ENCODE measurements at places on chromosomes 4 and X.

GRCh38 chr4:188332265-188332664, 193.0 kb downstream of the TRIML1 start:
- DNase-seq = no peak

DNA sequence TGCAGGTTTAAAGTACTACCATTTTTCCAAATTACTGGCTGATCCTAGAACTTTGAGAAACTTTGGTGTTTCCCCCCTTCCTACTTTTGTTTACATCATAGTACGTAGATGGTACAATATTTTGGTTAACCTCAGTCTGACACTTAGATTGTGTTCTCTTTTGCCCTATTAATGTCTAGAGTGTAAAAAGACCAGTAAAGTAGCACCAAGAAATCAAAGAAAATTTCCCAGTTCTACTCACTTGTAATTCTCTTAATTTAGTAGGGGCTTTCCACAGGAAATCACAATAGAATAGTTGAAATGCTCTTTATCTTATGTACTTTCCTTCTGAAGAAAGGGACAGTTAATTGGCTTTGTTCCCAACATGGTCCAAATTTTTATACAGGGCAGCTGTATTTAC, 51.6 kb downstream of the NFKB1 start:
- no peak for DNase-seq

DNA sequence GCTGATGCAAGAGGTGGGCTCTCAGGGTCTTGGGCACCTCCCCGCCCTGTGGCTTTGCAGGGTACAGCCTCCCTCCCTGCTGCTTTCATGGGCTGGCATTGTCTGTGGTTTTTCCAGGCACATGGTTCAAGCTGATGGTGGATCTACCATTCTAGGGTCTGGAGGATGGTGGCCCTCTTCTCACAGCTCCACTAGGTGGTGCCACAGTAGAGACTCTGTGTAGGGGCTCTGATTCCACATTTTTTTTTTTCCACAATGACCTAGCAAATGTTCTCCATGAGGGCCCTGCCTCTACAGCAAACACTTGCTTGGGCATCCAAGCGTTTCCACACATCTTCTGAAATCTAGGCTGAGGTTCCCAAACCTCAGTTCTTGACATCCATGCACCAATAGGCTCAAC, 657.9 kb upstream of the CT83 start:
- no peak for DNase-seq

GRCh38 chr4:158811216-158811540, 42.4 kb downstream of the FNIP2 start:
- no peak for DNase-seq

DNA sequence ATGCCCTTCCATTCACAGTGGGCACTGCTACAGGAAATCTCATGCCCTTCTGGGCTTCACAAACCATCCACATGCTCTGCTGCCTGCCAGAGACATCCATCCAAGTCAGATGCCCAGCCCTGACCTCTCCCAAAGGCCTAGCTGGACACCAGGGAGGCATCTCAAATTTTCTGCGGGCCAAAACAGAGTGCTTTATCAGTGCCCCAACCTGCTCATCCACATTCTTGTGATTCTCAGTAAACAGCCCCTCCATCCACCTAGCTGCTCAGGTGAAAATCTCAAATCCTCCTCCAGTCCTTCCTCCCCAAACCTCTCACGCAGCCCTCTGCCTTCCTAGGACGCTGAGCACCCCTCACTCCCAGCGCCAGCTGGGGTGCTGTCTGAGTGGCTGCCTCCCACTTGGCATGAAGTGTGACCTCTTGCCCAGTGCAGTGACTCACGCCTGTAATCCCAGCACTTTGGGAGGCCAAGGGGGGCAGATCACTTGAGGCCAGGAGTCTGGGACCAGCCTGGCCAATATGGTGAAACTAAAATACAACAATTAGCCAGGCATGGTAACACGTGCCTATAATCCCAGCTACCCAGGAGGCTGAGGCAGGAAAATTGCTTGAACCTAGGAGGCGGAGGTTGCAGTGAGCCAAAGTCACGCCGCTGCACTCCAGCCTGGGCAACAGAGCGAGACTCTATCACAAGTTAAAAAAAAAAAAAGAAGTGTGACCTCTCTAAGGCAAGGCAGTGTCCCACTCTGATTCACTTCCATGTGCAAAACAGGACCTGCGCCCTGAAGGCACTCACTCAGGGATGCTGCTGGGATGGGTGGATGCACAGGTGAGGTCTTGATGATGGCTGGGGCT, 1.7 kb upstream of the AFAP1 start:
- DNase-seq = no peak

DNA sequence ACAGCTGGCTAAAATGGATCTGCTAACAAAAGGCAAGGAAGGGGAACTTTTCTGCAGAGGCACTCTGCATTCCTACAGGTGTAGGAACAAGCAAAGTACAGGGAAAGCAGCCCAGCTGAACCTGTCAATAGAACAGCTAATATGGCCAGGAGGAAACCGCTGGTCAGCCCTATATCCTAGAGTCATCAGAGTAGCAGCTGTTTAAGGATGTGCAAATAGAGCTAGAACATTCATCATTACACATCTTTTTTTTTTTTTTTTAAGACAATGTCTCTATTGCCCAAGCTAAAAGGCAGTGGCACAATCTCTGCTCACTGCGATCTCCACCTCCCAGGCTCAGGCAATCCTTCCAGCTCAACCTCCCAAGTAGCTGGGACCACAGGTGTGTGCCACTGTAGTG, 163.0 kb downstream of the BTC start:
- no peak for DNase-seq

- no peak for DNase-seq
These were observed 118.0 kb upstream of the EDNRA start for GRCh38 chr4:147362938-147363337.

DNA sequence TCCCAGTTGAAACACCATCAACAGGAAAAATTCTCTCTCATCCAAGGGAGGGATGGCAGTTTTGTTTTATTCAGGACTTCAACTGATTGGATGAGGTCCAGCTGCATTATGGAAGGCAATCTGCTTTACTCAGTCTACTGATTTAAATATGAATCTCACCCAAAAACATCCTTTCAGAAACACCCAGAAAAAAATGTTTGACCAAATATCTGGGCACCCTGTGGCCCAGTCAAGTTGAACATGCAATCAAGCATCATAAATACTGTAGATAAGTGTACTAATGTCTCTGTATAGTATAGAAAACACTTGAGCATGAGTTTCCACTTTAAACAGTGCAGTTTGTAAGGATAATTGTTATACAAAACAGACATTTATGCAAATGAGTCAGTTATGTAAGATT, 753.2 kb downstream of the ARAP2 start:
- DNase-seq = no peak

GRCh38 chrX:43693602-43694406, 37.7 kb downstream of the MAOA start:
- no peak for DNase-seq

DNA sequence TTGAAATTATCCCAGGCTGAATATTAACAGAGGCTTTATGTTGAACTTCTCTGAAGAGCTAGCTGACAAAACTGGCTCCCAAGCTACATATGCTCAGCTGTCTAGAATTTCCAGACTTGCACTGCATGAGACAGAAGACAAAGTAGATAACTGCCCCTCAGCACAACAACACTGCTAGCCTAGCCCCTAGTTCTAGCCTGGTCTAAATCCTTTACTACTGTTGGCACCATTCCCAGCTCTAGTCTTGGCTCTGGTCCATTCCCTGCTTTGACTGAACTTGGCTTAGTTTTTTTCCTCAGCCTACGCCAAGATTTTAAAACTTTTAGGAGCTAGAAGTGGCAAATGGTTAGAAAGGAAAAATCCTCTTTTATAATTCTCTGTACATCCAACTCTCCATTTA, 7.6 kb upstream of the OPHN1 start:
- no peak for DNase-seq

DNA sequence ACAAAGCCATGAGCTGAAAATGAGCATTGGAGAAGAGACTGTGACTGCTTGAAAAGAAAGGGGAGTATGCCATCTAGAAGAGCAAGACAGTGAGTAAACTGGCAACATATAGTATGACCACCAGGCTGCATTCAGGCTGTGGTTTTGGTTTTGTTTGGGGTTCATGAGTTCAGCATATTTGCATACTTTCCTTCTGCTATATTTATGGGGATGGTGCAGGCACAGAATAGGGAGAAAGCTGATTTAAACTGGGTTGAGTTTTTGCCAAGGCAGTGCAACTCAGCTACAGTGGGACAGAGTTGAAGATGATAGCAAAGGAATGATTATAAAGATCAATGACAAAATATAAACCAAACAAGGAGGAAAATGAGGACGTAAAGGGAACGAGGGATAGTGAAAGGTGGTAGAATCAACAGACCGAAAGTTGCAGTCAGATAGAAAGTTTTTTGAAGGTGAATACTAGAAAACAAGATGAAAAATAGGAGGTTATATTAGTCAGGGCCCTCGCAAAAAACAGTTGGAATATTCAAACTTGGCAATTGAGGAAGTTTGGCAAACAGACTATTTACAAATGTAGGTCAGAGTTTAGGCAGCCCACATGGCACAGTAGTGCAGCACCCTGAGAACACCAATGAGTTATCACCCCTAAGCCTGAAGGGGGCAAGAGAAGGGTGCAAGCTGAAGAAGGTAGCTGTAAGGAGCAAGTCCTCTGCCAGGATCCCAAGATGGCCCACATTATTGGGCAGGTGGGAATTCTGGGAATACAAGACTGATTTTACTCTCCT, 114.8 kb upstream of the MAP9 start:
- DNase-seq = no peak

DNA sequence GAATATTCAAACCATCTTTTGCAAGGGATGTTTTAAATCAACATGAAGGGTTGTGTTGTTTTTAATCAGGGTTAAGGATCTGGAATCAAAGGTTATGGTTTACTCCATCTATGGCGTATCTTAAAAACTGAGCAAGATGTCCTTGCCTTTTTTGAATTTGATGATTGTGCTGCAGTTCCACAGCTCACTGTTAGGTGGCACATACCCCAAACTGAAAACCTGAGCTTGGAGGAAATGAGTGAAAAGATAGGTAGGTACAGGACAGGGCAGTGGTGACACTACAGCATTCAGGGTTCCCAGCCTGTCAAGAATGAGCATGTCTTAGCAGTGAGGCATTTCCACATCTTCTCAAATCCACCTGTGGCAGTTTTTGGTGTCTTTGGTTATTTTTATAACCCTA, 13.1 kb upstream of the EOLA1 start:
- DNase-seq = peak; percentile 80

DNA sequence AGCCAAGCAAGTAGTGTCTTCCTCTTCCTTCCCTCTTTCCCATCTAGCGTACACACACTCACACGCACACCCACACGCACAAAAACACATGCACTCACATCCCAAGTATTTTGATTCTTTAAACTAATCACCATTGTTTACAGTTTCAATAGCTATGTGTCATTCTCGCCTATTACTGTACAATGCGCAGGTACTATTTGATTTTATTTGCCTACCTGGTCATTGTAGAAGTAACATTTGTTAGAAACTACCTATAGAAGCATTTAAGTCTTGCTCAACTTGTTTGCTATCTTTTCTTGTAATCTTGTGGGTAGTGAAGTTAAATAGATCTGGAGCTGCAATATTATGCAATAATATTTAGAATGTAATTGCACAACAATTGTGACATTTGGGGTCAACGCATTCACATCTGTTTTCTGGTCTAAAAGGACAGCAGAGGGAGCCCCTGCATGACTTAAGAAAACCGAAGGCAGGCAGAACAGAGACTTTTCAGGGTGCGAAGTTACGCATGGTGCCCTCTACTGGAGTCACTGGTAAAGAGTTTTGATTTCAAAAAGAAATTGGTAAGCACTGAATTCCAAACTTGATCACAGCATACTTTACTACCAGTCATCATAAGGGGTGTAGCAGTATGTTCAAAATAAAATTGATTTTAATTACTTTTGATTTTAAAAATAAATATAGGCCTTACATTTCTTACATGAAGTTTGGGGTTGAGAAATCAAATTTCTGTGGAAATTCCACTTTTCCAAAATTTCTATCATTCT, 503.3 kb upstream of the FAM241A start:
- DNase-seq = peak; percentile 76

DNA sequence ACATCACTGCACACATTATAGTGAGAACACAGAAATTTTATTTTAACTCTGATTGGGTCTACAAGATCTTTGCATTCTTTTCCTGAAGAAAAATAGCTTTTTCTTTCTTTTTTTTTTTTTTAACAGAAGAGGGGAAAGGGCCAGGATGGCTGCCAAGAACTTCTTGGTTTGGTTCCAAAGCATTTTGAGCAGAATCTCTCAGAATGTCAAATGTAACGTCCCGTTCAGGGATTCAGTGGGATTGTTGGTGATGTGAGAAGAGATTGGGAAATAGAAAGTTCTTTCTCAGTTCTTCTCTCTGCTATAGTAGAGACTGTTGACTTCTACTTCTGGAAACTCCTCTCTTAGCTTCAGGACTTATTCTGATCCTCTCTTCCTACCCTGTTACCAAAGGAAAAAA, 70.9 kb upstream of the CBR4 start:
- no peak for DNase-seq

- peak; percentile 90 for DNase-seq
These were observed at the start of gene MAP7D3 for GRCh38 chrX:136251041-136251991. Gene MAP7D3, minus strand, starts transcription at chrX:136251400. Its CDS starts 42 bp downstream, at chrX:136251358.

DNA sequence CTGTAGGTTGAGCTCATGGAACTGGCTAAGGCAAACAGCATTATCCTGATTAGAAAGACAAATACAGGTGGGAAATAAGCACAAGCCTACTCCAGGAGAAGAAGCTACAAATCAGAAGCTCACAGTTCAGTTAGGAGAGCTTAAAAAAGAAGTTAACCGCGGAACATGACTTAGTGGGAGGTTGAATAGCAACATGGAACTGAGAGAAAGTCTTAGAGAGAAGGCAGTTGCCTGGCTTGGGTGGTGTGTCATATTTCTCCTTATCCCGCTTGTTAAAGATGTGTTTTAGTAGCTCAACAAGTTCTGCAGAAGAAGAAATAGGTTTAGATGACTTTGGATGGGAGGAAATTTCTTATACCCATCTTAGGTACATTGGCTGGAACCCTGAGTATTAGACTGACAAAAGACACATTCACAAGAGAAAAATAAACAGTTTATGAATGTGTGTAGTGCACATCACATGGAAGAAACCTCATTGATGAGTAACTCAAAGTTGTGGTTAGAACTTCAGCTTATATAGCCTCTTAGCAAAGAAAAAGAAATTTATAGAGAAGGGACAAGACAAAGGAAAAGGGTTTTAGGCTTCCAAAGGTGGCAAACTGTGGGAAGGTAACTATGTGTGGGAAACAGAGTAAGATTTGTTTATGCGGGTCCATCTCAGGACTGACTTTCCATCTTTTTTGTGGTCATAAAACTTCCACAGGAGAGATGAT, 37.4 kb upstream of the RXFP1 start:
- DNase-seq = no peak

DNA sequence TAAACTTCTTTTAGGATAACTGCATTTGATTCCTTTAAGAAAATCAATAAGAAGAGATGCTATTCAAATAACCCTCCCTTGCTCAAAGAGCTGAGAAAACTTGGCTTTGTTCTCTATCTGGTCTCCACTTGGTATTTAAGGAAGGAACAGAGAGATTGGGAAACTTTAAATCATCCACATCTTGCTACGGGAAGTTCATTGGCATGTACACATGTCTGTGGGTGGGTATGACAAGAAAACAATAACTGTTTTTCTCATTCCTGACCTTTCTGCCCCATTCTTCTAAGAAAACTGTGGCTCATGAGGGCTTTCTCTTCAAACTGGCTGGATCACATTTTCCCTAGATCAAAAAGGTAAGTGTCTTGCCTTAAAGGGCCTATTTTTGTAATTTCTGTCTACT, 6.0 kb downstream of the SEL1L3 start:
- DNase-seq = no peak

Measured in activated CD4-positive, alpha-beta T cell treated with anti-CD3 and anti-CD28 coated beads, Interleukin-2, amount 10 ng/mL, durations not matched to agents 24 days and 14 days (primary cell).